ENCODE measurements at places on chromosomes 2 and 18. TPM values are rescaled to one million over a fixed set of nuclear protein-coding genes. Genes with fewer than 3 reads are reported as not detected.

- DNase-seq: no peak
Observed at GRCh38 chr2:41886145-41886664, 161.6 kb upstream of the PKDCC start.

DNA sequence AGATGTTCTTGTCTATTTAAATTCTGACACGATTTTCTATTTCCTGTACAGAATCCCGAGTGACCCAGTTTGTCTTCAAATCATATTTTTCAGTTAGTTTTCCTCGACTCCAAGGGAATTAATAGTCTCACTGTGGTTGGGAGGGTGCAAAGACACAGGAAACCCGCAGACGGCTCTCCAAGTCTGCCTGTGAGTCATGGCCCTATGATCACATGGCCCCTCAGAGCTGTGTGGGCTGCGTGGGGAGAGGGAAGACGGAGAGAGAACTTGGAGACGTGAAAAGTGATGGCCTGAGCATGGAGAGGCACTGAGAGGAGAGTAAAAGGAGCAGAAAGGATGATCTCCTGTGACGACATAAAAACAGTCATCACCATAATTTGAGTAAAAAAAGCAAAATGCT is 989.9 kb downstream of the DCDC2C start:
- DNase-seq: no peak

Gene SPAST
- total RNA-seq: 21.5 TPM

Gene SP140
- 0.41 TPM for total RNA-seq

Gene ONECUT2
- not detected for total RNA-seq

DNA sequence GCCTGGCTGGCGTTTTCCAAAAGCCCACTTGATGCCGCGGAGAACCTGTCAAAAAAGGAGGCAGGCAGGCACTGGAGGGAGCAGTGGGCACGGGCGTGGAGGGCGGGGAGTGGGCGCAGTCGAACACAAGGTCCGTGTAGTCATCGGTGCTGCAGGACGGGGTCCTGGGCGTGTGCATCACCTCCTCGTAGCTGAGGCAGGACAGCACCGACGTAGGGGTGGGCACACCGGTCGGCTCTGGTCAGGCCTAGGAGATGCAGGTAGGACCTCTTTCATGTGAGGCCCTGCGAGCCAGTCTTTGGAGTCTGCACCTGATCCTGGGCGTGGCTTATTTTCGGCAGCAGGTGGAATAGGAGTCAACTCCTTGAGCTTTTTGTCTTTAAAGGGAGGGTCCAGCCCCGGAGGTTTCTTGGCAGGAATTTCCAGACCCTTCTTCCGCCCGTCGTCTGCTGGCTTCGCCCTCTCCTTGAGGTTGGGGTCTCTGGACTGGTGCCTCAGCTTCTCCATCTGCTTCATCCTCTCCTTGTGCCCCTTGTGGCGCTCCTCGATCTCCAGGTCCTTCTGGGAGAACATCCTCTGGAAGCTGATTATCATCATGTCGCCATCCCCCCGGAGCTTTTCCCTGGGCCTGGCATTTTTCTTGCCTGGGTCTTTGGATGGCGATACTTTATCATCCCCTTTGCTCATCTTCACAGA is 892.5 kb upstream of the LRRTM1 start:
- no peak for DNase-seq

Gene PSMG2
- total RNA-seq: 106 TPM

GRCh38 chr2:38765149-38765548 is 12.9 kb upstream of the GEMIN6 start:
- no peak for DNase-seq

- DNase-seq: no peak
Observed at GRCh38 chr2:23008440-23008839, 376.5 kb upstream of the KLHL29 start.

- DNase-seq: no peak
Observed at GRCh38 chr2:51579412-51579811, 547.5 kb upstream of the NRXN1 start.

Gene GCKR
- total RNA-seq: not detected

DNA sequence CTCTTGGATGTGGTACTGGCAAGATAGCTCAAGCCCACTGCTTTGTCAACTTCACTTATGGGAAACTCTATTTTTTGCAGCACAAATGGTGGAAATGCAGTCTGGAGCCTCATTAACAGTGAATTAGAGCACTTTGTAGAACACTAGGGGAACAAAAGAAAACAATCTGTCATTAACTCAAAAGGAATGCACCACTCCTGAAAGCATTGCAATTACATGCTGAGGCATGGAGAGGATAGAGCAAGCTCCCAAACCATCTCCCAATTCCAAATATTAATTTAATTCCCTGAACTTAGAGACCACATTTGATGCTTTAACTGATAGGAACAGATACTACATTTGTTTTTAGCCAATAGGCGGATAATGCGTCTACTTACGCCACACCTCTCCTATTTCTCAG is 32.8 kb upstream of the TANC1 start:
- DNase-seq: no peak

GRCh38 chr18:54217624-54218023 is 6.8 kb downstream of the MBD2 start:
- DNase-seq: no peak

Gene ARPC2
- 263 TPM for total RNA-seq

DNA sequence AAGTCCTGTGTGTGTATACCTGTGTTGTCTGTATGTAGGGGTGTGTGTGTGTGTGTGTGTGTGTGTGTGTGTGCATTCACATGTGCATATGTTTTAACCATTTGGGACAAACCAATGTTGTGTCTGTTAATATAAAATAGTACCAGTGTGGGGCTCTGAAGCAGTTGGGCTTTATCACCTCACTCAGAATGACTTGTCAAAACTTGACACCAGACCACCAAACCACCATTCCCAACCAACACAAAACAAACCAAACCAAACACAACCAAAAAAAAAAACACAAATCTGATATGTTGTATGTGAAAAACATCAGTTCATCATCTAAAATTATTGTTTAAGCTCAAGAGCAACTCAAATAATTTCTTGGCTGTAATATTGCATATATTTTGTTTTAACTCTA is 42.1 kb downstream of the CALCRL start:
- no peak for DNase-seq

DNA sequence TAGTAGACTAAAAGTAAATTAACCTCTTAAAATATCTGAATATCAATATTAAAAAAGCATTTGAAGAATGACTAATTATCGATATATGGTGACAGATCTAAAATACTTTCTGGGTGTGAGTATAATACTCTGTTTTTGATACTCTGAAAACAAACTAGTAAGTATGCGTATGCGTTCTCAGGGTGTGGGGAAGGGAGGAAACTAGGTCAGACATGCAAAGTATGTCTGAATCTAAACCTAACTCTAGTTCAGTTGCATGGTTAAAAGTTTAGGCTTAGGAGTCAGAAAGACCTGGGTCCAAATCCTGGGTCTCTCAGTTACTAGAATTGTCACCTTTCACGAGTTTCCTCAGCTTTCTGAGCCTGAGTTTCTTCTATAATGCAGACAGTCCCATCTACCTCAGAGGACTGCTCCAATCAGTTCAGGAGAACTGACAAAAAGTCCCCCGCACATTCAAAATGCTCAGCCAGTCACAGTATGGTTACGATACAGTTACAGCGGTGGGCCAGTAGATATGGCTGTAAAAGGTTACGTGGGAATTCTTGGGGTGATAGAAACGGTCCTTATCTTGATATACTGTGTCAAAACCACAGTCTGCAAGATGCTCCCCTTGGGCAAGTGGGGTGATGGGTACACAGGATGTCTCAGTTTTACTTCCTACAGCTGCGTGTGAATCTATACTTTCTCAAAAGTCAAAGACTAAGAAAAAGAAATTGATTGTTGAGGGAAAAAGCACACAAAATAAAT is 29.2 kb downstream of the UNC50 start:
- no peak for DNase-seq

All from G401 (cell line).